Brain pericyte (primary cell): ENCODE measurements at places on chromosomes 11 and 22.

GRCh38 chr22:33393432-33393831, 335.3 kb upstream of the SYN3 start:
- no peak for DNase-seq

DNA sequence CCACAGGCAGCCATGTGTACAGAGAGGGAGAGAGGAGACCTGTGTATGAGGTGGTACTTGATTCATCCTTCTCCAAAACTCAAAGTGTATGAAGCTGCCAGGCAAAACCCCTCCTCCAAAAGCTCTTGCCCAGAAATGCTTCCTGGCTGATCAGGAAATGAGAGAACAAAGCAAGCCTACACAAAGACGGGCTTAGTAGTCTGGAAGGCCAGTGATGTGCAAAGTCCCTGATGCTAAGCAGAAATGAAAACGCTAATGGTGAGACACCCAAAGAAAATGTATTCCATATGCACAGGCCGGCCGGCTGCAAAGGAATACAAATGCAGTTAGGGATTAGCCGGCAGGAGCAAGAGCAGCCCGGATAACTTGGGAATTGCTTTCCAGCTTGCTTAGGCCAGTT, 234.9 kb upstream of the CADM1 start:
- DNase-seq = no peak

GRCh38 chr11:122786896-122787295, 51.4 kb upstream of the CRTAM start:
- no peak for DNase-seq

DNA sequence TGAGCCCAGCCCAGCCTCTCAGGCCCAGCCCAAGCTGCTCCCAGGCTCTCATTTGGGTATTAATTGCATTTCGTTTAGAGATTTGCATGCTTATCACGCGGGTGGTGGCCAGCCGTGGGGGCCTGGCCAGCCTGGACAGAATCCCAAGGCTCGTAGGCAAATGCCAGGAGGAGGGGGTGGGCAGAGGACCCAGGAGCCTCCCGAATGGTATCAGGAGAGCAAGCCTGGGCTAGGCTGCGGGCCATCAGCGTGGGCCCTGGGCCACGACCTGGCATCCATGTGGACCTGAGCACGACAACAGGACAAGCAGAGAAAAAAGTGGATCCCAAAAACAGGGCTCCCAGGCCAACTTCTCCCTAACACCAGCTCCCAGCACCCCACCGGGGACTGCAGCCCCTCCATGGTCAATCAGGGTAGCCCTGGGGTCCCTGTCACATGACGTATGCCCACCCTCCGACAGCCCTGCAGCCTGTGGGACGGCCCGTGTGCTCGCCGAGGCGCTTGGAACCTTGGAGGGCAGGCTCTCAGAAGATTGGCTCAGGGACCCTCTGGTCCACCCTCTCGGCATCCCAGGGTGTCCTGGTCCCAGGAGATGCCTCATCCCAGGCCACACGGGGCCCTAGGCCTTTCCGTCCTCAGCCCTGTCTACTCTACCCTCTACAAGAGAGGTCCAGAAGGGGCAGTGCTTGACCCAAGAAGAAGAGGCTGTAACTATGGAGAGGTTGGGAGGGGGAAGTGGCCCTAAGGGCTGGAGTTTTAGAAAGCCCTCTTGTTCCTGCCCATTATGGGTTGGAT, 8.8 kb downstream of the ASCL2 start:
- no peak for DNase-seq

DNA sequence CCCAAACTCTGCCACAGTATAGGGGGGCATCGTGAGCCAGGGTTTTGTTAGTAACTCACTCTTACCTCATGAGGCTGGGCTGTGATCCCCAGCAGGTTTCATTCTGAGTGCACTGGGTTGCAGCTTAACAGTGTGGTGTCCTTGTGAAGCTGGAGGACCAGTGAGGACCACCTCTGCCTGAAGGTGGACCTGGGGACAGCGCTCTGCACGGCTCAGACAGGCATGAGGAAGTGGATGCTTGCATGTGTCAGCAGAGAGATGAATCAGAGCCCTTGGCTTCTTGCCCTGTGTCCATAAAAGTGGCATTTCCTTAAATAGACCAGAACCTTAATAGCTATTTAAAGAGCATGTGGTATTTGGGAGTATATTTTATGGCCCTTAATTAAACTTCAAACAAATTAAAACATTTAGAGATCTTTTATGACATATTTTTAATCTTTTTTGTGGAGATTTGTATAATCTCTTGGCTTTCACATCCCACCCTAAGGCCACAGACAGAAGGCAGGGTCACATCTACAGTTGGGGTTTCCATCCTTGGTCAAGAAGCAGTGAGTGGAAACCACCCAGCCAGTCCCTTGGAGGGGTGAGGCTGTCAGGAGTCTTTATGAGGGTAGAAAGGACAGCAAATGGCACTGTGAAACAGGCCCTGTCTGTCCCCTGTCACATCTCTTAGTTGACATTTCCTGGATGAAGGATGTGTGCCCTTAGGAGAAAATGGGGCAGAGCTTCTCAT, 24.8 kb upstream of the ADORA2A start:
- no peak for DNase-seq

GRCh38 chr22:22519591-22519990, 479 bp downstream of the ZNF280A start:
- DNase-seq = no peak

DNA sequence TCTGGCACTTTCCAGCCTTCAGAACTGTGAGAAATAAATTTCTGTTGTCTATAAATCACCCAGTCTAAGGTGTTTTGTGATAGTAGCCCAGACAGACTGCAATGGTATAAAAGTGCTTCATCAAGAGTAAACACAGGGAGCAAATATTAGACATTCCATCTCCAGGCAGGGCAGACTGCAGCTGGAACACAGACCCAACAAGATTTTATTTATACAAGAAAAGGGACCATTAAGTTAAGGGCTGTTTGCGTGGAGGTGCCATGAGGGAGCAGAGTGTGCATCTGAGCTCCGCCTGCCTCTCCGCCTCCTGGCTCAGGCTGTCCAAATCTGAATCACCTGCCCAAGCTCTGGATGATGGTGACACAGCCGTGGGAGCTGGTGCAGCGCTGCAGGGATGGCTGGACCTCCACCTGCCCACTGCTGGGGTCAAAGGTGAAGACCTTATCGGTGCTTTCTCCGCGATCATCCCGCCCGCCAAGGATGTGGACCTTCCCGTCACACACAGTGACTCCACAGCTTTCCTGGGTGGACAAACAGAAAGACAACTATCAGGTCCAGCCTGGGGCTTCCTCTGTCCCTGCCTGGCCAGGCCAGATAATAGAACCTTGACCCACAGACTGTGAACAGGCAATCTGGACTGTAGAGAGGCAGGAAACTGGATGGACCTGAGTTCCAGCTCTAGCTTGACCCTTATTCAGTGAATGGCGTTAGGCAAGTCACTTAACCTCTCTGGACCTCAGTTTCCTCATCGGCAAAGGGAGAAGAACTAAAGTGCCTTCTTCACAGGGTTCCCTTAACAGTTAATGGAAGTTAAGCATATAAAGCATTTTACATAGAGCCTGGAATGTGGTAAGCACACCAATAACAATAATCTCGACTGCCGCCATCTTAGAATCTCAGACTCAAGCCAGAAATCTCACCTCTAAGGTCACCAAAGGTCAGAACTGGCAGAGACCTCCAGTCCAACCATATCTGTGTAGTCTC, 10.5 kb downstream of the KLHL35 start:
- no peak for DNase-seq

GRCh38 chr11:125211191-125211947, 46.8 kb downstream of the PKNOX2 start:
- DNase-seq = no peak

DNA sequence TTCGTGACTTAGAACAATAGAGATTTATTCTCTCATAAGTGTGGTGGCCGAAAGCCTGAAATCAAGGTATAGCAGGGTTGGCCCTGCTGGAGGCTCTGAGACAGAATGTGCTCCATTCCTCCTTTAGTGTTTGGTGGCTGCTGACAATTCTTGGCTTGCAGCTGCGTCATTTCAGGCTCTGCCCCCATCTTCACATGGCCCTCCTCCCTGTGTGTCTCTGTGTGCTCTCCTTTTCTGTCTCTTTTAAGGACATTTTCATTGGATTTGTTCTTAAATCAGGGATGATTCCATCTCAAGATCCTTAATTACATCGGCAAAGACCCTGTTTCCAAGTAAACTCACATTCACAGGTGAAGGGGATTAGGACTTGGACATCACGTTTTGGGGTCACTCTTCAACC, 10.2 kb upstream of the APOL6 start:
- no peak for DNase-seq

DNA sequence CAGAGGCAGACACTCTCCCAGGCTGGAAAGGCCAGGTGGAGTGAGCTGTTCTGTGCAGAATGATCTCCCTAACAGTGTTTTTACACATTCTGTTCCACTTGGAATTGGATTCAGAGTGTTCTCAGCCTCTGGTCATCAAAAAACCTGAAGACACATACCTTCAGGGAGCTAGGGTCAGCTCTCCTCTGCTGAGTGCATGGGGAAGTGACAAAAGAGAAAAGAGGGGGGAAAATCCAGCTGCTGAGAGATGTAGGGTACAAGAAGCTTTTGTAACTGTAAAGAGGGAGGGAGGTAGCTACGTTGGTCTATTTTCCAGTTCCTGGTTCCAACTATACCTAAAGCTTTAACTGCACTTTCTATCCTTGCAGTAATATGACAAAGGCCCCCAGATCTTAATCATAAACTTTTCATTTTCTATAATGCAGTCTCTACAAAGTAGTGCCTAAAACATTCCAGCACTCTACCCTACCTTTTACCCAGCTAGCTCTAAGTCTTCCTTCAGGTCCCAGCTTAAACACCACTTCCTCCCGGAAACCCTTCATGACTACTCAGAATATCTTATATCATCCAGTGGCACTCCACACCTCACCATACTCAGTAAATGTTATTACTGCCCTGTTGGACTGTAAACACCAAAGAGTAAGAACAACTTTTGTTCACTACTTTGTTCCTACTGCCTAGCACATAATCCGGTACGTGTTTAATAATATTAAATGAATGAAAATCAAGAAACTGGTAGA, 9.2 kb downstream of the MAPK1 start:
- no peak for DNase-seq

- DNase-seq = no peak
Measured at GRCh38 chr11:134819041-134819440, 407.0 kb upstream of the B3GAT1 start.

GRCh38 chr11:30381879-30382278, 59.0 kb downstream of the ARL14EP start:
- no peak for DNase-seq

DNA sequence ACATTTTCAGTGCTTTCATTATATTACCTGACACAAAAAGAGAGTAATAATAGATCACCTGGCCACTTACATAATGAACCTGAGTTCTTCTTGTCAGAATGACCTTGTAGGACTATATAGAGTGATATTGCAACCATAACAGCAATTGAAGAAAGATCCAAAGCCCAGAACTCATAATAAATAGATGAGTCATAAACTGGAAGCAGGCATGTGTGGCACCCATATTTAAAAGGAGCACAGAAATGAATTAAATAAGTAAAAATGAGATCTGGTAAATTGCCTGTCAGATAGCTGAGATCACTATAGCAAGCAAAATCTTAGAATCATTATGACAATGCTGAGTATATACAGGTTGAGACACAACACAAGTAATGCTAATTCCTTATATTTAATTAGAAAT, 331.8 kb downstream of the AASDHPPT start:
- DNase-seq = no peak

GRCh38 chr11:33778675-33779074, 4.4 kb upstream of the FBXO3 start:
- DNase-seq = no peak

GRCh38 chr11:87173185-87174039, 135.7 kb downstream of the TMEM135 start:
- DNase-seq = peak; percentile 10

DNA sequence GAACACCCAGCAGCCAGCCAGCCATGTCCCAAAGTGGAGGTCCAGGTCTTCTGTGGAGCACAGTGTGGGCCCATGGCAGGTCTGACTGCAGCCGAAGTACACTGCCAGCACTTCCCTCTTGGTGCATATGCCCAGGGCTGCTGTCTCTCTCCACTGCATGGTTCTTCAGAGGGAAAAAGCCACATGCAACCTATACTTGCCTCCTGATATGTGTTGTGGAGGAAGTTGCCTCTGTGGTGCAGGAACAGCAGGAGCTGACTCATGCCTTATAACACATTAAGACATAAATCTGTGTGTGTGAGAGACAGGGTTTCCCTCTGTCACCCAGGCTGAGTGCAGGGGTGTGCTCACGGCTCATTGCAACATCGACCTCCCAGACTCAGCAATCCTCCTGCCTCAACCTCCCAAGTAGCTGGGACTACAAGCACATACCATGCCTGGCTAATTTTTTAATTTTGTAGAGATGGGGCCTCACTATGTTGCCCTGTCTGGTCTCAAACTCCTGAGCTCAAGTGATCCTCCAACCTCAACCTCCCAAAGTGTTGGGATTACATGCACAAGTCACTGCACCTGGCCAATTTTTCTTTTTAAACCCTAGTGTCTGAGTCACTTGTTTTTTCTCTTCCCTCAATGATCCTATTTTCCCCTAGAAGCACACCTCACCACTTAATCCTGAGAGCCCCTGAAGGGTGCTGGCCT, 98.8 kb downstream of the MPPED2 start:
- DNase-seq = no peak

GRCh38 chr11:65891219-65892136, 1.0 kb downstream of the CCDC85B start:
- DNase-seq = no peak

GRCh38 chr22:31244046-31244942, 32.2 kb downstream of the LIMK2 start:
- DNase-seq = no peak

DNA sequence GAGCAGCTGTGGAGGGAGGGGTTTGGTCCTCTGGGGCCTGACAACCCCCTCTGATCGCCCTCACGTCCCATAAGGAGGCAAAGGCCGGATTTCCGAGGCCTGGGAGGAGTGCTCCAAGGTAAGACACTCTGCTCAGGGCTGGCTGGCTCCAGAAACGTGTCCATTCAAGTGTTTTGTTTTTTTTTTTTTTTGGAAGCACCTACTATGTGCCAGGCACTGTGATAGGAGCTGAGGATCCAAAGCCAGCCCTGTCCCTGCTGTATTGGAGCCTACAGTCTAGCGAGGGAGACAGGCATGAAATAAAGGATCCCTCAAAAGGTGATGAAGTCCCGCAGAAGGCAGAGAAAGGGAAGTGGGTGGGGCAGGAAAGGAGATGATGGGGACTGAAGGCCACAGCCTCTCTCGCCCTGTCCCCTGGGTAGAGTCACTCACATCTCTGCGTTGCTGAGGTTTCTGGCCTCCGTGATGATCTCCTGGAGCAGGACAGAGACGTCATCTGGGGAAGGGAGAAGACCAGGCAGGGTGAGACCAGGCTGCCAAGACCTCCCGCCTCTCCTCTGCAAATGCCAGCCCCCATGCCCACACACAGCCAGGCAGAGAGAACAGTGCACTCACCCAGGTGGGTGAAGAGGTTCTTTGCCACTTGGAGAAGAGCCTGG, 89.2 kb downstream of the PDE2A start:
- no peak for DNase-seq

DNA sequence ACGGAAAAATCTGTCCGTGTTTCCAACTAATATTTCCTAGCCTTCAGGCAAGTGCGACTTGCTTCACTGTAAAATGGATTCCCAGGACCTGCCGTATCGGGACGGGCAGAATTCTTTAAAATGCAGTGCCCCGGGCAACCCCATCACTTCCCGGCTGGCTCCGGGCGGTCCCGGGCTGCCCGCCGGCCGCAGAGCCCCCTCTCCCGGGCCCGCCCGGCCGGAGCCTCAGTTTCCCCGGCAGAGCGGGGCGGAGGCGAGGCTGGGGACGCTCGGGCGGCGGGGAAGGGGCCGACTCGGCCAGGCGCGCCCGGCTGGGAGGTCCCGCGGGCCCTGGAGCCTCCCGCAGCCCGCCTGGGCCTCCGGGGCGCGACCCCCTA, 84.2 kb upstream of the WNT7B start:
- DNase-seq = no peak
